Stimulated activated CD8-positive, alpha-beta memory T cell treated with anti-CD3 and anti-CD28 coated beads, Interleukin-4, amount 100 ng/mL, for 1 hour (primary cell): ENCODE measurements at places on chromosomes 13 and 19.

GRCh38 chr13:42239161-42239560 is 32.8 kb upstream of the AKAP11 start:
- no peak for DNase-seq

DNA sequence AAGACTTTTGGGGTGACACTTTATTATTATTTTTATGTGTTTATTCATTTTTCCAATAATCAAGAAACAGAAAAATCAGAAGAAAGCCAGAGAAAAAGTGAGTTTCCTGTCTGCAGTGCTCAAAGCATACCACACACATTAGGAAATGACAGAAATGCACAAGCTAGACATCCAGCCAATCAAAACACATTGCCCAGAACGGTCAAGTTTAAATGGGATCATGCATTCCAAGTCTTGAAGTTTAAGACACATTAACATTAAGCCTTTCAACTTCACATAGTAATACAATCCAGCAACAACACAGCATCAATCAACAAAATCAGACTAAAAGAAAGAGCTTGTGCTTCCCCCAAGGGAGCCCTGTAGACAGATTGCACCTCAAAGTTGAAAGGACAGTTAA is 28.7 kb upstream of the MEDAG start:
- DNase-seq: no peak

- no peak for DNase-seq
Observed at GRCh38 chr19:43692877-43693276, 22.9 kb upstream of the PLAUR start.

GRCh38 chr19:46904114-46905060 is 43.6 kb downstream of the ARHGAP35 start:
- DNase-seq: no peak

DNA sequence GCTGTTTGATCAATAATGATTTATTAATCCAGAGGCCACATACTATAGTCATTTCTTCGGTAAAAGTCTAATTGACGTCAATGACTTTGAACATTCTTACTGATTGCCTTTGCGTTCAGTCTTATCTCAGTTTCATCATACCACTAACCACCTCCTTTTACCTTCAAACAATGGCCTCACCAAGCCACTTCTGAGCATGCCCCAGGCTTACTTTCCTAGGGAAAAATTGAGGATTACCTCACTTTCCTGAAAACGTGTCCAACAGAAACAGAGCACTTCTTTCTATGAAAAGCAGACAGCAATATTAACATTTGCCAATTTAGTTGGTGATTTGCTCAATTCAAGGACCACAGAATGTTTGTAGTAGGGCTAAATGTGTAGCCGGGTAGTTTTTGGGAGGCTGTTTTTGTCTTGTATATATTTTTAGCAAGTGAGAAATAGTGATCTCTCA is 157.6 kb downstream of the KLF5 start:
- no peak for DNase-seq

DNA sequence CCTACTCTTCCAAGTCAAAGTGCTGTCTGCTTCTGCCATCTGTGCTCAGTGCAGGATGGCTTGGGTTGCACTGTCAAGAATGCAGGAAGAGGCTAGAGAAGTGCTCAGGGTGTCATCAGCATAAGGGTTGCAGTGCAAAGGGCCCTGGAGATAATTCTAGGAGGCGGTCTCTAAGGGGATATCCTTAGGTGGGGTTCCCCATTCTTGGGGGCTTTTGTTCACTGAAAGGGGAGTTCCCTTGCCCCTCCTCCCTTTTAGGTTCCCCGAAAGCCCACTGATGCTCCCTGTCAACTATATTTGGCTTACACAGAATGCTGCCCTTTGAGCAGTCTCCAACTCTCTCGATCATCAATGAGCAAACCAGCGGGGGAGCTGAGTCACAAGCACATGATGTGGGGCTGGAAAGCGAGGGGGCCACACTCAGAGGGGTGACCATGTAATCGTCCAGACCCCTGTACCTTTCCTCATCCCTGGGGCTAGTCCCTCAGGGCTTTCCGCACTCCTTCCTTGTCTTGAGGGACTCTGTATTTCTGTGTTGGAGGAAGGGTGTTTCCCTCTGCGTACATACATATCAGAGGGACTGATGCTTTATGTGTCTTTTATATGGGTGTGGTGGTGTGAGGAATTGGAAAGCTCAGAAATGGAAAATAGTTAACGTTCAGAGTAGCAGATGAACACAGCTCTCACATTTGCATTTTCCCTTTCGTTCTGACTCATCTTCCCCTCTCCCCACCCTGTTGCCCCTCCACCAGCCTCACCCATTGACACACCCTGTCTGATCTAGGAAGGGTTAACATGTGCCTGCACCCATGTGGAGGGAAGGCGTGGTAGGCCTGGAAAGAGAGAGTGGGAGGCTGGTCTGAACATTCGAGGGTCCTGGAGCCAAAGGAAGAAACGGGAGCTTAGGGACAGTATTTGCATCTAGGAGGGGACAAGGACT is 6.7 kb downstream of the ZBTB32 start:
- no peak for DNase-seq

- DNase-seq: no peak
Observed at GRCh38 chr13:87678372-87678752, 7.2 kb downstream of the SLITRK5 start.

- DNase-seq: no peak
Observed at GRCh38 chr13:27541386-27541785, 78.9 kb downstream of the LNX2 start.

DNA sequence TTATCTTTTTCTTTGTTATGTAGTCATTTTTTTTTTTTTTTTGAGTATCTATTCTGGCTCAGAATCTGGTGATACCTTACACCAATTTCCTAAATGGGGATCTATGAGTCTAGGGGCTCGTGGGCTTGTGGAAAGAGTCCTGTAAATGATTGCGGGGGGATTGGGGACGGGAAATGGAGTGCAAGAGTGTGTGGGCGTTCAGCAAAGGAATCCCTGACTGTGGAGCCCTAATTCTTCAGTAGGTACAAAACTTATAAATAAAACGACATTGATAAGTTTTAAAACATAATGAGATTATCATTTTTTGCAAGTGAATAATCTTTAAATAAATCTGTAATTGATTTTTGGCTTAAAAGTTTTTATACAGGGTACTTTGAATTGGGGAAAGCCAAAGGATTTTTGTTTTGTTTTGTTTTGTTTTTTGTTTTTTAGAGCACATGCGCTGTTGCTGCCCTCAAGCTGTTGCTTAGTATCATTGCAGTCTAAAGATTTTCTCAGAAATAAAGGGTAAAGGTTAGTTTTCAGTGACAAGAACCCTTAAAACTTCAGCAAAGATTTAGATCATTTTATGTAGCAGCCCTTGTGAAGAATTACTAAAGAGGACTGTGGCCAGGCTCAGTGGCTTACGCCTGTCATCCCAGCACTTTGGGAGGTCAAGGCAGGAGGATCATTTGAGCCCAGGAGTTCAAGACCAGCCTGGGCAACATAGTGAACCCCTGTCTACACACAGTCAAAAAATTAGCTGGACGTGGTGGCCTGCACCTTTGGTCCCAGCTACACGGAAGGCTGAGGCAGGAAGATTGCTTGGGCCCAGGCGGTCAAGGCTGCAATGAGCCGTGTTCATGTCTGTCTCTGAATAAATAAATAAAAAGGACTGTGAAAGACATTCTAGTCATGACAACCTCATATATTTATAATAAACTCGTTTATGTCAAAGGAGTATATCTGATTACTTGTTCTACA is 1.7 kb downstream of the ERCC5 start:
- DNase-seq: no peak
